Osteoblast (primary cell): ENCODE measurements at places on chromosomes 5 and 9. TPM values are rescaled to one million over a fixed set of nuclear protein-coding genes. Genes with fewer than 3 reads are reported as not detected.

DNA sequence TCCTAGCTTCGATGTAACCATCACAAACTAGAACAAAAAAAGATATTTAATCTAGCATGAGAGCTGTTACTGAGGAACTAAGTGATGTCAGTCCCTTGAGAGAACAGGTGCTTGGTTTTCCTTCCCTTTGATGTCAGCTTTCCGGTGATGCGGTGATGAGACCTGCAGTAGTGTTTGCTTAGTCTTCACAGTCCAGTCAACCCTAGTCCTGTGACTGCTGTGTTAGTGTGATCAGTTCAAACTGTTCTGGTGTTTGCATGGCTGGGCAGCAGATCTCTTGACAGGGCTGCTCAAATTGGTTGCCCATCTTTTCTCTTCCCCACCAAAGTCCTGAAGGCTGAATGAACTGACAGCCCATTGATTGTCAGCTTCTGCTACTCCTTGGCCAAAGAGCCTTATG, 608.6 kb upstream of the DAB2 start:
- H3K36me3 ChIP-seq, result no peaks in the 10 kb centered on the region
- H3K4me3 ChIP-seq, result no peak overlapping the region
- no peak for DNase-seq
- H3K27me3 ChIP-seq, result no peaks in the 10 kb centered on the region
- no peaks in the 10 kb centered on the region for H3K4me1 ChIP-seq

GRCh38 chr5:2749514-2750025, 1.9 kb downstream of the IRX2 start:
- peak overlapping the region; percentile 75 for H3K4me3 ChIP-seq
- no peaks in the 10 kb centered on the region for H3K36me3 ChIP-seq
- H3K27me3 ChIP-seq, result no peaks in the 10 kb centered on the region
- no peak overlapping the region for H3K27ac ChIP-seq
- peaks cover 12% of the 10 kb centered on the region for H3K4me1 ChIP-seq

- no peak overlapping the region for H3K4me3 ChIP-seq
- peaks cover 8% of the 10 kb centered on the region for H3K4me1 ChIP-seq
- H3K27me3 ChIP-seq, result no peaks in the 10 kb centered on the region
- H3K36me3 ChIP-seq, result no peaks in the 10 kb centered on the region
Observed at GRCh38 chr5:143870871-143871632, 59.1 kb downstream of the HMHB1 start.

DNA sequence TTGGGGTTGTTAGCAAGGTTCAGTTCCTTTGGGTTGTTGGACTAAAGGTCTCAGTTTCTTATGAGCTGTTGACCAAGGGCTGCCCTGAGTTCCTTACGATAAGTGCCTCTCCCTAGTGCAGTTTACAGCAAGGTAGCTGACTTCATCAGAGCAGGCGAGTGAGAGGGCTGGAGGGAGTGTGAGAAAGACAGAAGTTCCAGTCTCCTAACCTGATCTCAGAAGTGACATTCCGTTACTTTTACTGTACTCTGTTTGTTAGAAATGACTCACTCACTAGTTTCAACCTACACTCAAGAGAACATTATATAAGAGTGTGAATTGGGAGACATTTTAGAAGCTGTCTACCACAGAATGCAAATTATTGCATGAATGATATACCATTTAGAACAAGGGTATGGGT, 21.2 kb upstream of the IL31RA start:
- no peak overlapping the region for H3K27ac ChIP-seq
- peaks cover 9% of the 10 kb centered on the region for H3K27me3 ChIP-seq
- DNase-seq, result no peak
- H3K4me1 ChIP-seq, result no peaks in the 10 kb centered on the region
- no peaks in the 10 kb centered on the region for H3K36me3 ChIP-seq

DNA sequence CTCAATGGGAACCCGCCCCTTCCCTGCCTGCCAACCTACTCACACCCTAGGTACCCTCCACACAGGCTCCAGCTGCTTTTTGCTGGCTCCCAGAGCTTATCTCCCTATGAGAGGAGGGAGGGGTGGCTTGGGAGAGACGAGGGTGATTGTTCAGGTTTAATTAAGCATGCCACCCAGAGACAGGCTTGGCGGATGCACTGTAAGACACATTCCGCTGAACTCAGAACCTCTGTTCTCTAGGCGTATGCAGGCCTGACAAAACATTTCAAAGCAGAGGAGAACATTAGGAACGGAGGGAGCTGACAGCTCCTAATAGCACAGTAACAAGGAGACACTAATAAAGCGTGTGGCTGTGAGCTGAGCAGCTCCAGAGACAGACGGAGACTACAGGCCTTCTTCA, 80.1 kb downstream of the TRIM32 start:
- H3K36me3 ChIP-seq, result no peaks in the 10 kb centered on the region
- H3K27me3 ChIP-seq, result no peaks in the 10 kb centered on the region
- no peak overlapping the region for H3K27ac ChIP-seq

DNA sequence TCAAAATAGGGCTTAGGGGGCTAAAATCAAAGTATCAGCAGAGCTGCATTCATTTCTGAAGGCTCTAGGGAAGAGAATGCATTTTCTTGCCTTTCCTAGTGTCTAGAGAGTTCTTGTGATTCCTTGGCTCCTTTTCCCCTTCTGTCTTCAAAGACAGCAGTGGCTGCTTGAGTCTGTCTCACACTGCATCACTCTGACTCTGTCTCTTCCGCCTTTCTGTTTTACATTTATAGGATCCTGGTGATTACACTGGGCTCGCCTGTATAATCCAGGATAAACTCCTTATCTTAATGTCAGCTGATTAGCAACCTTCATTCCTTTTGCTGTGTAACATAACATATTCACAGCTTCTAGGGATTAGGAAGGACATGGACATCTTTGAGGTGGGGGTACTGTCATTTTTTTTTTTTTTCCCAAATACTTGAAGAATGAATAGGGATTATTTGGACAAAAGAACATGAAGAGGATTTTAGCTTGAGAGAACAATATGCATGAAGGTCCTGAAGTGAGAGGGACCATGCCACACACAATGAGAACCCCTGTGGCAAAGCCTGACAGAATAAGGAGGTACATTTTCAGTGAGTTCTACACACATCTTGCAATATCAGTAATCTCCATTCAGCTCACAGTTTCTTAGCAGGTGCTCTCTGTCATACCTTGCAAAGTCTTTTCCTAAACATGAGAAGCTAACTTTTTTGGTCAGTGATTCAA, 267.6 kb downstream of the FAM170A start:
- no peak overlapping the region for H3K27ac ChIP-seq
- H3K4me3 ChIP-seq, result no peak overlapping the region
- no peaks in the 10 kb centered on the region for H3K27me3 ChIP-seq
- DNase-seq, result no peak
- H3K36me3 ChIP-seq, result no peaks in the 10 kb centered on the region

PDLIM4 gene
- total RNA-seq, result 47.7 and 67.7 TPM in 2 replicates

COL23A1 gene
- total RNA-seq, result under 0.01 TPM in 1 of 2 replicates, not detected in the other

DNA sequence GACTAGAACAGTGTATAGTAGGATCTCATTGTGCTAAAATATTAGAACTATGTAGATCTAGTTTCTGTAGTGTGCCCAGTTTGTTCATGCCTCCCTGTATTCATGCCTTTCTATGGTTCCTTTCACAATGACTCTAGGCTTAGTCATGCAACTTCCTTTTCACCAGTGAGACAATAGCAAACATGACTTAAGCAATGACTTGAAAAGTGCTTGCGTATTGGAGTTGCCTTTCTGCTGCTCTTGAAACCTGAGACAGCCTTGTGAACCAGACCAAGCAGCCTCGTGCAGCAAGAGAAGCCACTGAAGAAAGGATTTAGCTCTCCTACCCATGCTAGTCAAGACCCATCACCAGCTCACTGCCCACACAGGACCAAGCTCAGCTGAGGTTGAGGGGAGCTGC, 294.5 kb upstream of the TAS2R1 start:
- H3K4me3 ChIP-seq, result no peak overlapping the region
- no peaks in the 10 kb centered on the region for H3K27me3 ChIP-seq
- no peaks in the 10 kb centered on the region for H3K36me3 ChIP-seq
- peaks cover 15% of the 10 kb centered on the region for H3K4me1 ChIP-seq
- peak overlapping the region; percentile 67 for H3K27ac ChIP-seq

- no peak overlapping the region for H3K27ac ChIP-seq
- H3K4me3 ChIP-seq, result no peak overlapping the region
Observed at GRCh38 chr5:172730981-172731679, 39.9 kb downstream of the DUSP1 start.

RANBP17 gene
- 4.0 and 5.0 TPM in 2 replicates for total RNA-seq

ANGPTL2 gene
- 39.8 and 72.5 TPM in 2 replicates for total RNA-seq

DNA sequence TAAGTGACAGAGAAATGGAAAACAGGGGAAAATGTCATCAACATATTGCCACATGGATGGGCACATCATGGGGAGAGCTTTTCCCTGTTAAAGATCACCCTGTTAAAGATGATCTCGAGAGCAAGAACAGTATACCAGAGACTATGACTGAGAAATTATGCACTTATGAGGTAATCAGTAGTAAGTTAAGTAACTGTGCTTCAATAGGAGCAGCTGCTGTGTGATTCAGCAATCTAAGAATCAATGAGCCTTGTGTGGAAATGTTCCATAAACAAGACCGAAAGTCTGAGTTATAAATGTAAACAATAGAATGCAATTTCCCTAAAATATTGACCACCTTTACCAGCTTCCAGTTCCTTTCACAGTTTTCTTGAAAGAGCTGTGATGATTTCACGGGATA, 582.3 kb downstream of the CAAP1 start:
- no peaks in the 10 kb centered on the region for H3K27me3 ChIP-seq
- no peaks in the 10 kb centered on the region for H3K36me3 ChIP-seq
- no peak overlapping the region for H3K4me3 ChIP-seq
- H3K27ac ChIP-seq, result no peak overlapping the region
- H3K4me1 ChIP-seq, result no peaks in the 10 kb centered on the region
- no peak for DNase-seq

DNA sequence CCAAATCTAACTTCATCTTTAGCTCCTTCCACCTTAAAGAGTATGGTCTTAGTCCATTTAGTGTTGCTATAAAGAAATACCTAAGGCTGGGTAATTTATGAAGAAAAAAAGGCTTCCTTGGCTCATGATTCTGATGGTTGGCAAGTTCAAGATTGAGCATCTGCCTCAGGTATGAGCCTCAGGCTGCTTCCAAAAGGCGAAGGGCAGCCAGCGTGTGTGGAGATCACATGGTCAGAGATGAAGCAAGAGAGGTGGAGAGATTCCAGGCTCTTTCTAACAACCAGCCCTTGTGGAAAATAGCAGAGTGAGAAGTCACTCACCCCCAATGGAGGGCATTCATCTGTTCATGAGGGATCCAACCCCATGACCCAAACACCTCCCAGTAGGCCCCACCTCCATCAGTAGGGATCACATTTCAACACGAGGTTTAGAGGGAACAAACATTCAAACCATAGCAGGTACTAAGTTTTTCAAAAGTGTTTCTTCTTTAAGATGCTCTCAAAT, 225.9 kb downstream of the SGCD start:
- no peaks in the 10 kb centered on the region for H3K4me1 ChIP-seq
- no peak overlapping the region for H3K4me3 ChIP-seq
- H3K27ac ChIP-seq, result no peak overlapping the region
- H3K36me3 ChIP-seq, result no peaks in the 10 kb centered on the region
- no peak for DNase-seq
- H3K27me3 ChIP-seq, result no peaks in the 10 kb centered on the region

MRPL36 gene
- total RNA-seq, result 35.1 and 35.7 TPM in 2 replicates

DNA sequence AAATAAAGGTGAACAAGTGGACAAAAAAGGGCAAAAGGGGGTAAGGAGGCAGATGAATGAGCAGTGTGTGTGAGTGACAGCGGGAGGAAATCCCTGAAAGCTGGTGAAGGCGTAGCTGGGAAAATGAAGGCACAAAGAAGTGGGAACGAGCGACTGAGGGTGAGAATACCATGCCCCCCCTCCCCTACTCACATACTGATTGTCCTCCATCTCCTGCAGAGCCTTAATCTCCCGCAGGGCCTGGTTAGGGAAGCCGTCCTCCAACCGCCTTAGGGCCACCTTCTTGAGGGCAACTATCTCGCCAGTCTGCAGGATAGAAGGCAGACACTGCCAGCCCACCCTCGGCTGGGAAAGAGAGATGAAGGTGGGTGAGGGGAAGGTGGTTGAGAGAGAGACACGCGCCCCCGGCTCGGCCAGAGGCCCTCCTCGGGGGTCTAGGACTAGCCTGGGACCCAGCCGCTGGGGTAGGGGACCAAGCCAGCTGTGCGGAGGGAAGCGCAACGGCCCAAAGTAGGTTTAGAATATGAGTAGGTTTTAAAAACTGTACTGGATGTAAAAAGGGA, 522 bp downstream of the CDK20 start:
- H3K27ac ChIP-seq, result peak overlapping the region; percentile 75
- H3K27me3 ChIP-seq, result no peaks in the 10 kb centered on the region
- H3K4me1 ChIP-seq, result peaks cover 9% of the 10 kb centered on the region
- H3K4me3 ChIP-seq, result peak overlapping the region; percentile 85
- DNase-seq, result no peak
- H3K36me3 ChIP-seq, result no peaks in the 10 kb centered on the region

DNA sequence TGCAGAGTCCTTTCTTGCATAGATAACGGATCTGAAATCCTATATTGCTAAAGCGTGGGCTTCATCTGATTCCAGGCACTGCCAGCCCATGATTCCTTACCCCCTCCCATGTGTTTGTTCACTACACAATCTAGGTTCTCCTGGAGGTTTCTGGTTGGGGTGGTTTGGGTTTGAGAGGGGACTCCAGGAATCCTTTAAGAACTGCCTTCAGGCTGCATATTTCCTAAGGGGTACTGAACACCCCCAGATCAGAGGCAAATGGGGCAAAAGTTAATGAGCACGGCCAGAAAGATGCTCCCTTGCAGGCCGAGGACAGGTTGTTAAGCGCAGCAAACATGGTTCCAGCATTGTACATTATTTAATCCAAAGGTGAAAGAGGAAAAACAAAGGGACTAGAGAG, 9.9 kb downstream of the NR2F1 start:
- H3K27me3 ChIP-seq, result peaks cover 8% of the 10 kb centered on the region
- H3K4me3 ChIP-seq, result no peak overlapping the region
- no peak for DNase-seq
- H3K27ac ChIP-seq, result no peak overlapping the region
- peaks cover 15% of the 10 kb centered on the region for H3K36me3 ChIP-seq
- no peaks in the 10 kb centered on the region for H3K4me1 ChIP-seq

- DNase-seq, result no peak
- H3K27ac ChIP-seq, result no peak overlapping the region
- H3K4me1 ChIP-seq, result no peaks in the 10 kb centered on the region
Observed at GRCh38 chr5:124393584-124394379, 352.7 kb downstream of the ZNF608 start.
